Activated CD4-positive, alpha-beta T cell treated with anti-CD3 and anti-CD28 coated beads, Interleukin-2, amount 50 U/mL, for 4 hours (primary cell): ENCODE measurements at places on chromosomes 16 and 17.
A peak's percentile ranks its signal among the peaks of the same experiment; 100 is the strongest.

DNA sequence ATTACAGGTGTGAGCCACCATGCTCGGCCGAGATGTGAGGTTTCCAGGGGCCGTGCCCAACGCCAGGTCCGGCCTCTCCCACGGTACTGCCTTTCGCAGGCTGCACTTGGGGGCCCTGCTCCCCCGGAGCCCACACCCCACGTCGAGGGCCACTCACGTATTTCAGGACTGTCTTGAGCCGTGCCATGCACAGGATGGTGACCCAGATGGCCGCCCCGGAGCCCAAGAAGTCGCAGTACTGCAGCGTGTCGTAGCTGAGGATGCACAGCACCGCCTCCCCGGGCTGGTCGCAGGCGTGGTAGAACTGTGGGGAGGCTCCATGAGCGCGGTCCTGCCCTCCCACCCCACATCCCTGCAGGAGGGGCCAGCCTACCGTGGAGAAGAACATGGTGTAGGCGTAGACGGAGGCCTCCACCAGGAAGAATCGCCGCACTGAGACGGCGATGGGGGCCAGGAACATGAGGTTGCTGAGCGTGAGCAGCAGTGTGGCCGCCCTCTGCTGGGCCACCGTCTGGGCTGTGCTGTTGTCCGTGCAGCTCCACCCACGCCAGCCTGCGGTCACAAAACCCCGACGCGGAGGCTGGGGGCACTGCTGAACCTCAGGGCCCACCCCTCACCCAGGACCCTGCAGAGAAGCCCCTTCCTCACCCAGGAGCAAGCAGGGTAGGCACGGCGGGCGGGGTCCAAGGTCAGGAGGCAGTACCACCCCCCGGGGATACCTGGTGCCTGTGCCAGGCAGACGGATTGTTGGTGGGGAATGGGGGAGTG, 3.7 kb upstream of the MRPL28 start:
- no peak for DNase-seq

GRCh38 chr17:34146440-34147043, 108.5 kb upstream of the CCL2 start:
- peak; percentile 15 for DNase-seq

DNA sequence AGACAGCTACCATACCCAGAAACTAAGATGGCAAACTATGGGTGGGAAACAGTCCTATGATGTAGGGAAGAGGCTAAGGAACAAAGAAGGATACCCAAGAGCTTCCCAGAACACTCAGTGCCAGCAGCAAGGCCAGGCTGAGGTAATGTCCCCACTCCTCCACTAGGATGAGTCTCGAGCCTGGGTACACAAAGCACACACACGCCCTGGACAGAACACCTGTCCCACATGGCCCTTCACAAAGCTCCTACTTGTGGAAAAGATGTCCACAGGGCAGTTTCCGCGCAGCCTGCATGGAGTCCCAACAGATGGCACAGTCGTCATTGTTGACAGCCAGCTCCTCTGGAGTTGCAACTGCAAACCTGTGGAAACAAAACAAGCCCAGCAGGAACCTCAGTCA, 23.9 kb downstream of the AMFR start:
- DNase-seq: no peak

- no peak for DNase-seq
Measured at GRCh38 chr17:70137451-70138230, 31.7 kb upstream of the KCNJ2 start.

- DNase-seq: no peak
Measured at GRCh38 chr16:67708368-67708771, 10.7 kb downstream of the GFOD2 start.

DNA sequence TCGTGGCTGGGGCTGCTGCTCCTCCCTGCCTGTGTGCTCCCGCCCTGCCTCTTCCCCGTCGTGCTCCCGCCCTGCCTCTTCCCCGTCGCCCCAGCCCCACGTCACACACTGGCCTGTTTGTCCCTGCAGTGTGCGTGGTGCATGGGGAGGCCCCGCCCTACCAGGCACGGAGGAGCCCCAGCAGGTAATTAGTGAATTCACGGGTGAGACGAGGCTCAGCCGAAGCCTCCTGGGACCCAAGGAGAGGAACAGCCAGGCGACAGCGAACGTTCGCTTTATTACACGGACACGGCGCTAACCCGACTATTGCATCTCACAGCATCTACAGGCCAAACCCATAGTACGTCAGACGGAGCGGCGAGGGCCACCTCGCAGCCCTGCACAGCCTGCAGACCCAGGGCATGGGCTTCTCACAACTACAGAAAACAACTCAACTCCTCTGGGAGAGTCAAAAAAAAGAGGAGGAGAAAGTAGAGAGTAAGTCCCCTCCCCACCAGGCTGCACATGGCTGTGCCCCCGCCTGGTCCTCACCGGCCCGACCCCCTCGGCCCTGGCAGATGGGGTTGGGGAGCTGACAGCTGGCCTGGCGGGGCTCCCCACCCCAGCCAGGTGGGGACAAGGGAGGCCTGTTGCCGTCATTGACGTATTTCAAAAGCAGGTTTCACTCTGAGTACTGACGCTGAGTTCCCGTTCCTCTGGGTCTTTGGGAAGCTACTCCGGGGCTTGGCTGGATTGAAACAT, 4.3 kb upstream of the PABPN1L start:
- DNase-seq: no peak

DNA sequence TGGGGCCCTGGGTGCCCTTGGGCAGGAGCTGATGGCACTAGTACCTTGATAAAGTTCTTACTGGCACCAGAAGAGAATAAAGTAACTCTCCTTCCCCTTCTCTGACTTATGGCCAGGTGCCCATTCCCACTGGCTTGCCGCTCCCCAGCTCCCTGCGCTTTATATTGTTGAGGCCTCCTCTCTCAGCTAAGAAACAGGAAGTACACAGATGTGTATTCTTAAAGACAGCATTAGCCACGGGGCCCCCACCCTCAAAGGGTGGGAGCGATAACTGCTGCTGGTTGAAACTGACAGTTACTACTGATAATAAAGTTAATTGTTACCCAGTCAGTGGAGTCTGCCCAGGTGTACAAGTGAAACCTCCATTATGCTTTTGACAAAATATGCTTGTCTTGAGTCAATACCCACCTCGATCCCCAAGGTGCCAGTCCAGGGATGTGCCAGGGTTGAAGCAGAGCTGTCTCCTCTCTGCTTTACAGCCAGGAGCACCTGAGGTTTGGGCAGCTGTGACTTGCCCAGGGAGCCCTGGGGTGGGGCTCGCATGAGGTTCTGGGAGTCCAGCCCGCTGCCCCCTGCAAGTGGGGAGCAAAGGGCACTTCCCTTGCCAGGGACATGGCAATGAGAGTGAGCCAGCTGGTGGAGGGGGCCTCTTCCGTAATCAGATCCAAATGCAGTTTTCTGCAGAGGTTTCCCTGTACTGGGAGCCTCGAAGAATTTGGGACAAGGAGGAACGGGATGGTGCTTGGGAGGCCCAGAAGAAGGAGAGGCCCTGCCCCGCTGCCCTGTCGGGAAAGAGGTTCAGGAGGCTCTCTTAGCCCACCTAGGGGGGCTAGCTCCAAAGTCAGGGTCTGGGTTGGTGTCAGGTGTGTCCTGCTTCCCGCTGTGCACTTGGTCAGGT, 5.4 kb upstream of the CLDN9 start:
- no peak for DNase-seq

DNA sequence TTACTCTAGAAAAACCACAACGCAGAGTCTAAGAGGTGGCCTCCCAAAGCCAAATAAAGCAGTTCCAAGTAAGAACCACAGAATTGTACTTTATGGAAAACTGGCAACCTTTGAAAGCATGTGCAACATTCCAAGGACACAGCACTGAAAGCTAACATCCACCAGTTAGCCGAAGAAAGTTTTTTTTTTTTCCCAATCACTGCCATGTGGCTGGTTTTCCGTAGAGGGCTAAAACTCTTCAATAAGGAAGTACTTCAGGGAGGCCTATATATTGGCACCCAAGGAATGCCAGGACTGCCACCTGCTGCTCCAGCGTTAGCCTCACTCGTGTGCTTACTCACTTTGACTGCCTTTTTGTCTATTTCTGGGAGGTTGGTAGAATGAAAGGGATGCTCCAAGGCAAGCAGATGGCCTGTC, 25.2 kb downstream of the CEP95 start:
- DNase-seq: no peak

DNA sequence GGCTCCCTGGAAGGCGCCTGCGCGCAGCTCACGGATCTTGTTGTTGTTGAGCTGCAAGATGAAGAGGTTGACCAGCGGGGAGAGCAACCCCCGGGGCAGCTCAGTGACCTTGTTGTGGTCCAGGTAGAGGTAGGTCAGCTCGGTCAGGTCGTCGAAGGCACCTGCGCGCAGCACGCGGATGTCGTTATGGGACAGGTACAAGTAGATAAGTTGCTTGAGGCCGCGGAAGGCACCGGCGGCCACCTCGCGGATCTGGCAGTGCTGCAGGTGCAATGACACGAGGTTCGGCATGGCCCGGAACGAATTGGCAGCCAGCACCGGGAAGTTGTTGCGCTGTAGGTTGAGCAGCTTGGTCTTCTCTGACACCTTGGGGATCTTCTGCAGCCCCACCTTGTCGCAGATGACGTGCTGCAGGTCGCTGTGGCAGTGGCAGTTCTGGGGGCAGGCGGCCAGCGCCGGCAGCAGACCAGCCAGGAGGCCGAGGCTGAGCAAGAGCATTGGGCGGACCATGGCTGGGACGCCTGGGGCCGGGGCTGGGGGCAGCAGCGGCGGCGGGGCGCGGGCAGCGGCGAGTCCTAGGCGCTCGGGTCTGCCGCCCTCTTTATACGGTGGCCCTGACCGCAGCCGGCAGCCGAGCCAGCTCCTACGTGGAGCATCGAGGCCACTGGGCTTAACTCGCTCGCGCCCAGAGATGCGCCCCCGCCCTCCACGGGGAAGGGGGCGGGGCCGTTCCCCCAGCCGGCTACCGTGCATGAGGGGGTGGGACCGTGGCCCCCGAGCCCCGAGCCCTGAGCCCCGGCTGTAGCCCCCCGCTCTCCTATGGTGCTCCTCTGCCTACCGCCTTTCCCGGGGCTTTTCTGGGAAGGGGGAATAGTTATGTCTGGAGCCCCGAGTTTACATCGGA, at the start of gene CHAD:
TSS of gene CHAD (minus strand) at position 577 of the 904 bp plus-strand sequence. CDS start at position 510, 67 bp downstream.
- DNase-seq: no peak

GRCh38 chr16:24298548-24299167, 42.5 kb downstream of the CACNG3 start:
- DNase-seq: no peak

DNA sequence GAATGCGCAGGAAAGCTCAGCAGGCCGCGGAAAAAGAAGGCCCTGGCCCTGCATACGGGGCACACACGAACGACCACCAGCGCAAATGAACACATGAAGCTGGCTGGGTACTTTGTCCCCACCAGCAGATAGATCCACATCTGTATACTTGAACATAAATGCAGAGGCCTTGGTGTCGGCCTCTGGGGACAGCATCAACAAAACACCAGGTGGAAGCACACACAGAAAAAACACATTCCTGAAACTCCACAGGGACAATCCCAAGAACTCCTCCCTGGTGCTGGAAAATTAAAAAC, 606 bp upstream of the ZBTB4 start:
- DNase-seq: no peak

DNA sequence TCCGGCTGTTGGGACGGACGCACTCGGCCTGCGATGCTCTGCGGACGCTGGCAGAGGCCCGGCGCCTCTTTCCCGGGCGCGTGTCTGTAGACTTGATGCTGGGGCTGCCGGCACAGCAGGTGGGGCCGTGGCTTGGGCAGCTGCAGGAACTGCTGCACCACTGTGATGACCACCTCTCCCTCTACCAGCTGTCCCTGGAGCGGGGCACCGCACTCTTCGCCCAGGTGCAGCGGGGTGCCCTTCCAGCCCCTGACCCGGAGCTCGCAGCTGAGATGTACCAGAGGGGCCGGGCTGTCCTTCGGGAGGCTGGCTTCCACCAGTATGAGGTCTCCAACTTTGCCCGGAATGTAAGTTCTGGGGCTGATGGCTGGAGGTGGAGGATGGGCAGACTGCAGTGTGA, 3.5 kb downstream of the RSAD1 start:
- no peak for DNase-seq

DNA sequence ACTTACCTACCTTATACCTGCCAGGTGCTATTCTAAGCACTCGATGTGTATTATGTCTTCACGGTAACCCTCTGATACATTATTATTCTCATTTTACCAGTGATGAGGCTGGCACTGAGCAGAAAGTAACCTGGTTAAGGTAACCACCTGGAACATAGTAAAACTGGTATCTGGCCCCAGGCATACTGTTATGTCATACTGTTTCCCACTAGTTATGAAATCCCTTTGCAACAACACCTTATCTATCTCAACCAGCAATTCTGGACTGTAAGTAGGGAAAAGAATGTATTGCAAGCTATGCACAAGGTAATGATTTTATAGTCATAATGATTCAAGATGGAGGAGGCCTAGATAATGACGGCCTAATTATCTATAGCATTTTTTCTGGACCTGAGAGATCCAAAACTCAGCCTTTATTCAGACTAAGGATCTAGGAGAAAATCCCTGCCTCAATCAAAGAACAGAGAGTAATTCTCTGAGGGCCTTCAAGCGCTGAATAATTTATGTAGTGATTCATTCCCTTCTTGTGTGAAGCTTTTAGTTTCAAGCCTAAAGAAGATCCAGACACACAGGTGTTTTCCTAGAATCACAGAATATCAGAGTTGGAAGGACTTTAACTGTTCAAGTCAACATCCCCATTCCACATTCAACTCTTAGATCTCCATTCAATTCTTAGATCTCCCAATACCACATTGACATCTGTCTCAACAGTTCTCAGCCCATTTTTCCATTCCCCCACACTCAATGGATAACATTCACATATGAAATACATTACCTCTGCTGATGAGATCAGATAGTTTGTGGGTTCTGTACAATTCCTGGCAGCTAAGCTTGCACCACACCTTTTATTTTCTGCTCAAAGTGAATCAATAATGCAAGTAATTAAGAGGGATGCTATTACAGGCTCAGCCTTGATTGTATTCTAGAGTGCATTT, 14.9 kb upstream of the MMD start:
- no peak for DNase-seq

DNA sequence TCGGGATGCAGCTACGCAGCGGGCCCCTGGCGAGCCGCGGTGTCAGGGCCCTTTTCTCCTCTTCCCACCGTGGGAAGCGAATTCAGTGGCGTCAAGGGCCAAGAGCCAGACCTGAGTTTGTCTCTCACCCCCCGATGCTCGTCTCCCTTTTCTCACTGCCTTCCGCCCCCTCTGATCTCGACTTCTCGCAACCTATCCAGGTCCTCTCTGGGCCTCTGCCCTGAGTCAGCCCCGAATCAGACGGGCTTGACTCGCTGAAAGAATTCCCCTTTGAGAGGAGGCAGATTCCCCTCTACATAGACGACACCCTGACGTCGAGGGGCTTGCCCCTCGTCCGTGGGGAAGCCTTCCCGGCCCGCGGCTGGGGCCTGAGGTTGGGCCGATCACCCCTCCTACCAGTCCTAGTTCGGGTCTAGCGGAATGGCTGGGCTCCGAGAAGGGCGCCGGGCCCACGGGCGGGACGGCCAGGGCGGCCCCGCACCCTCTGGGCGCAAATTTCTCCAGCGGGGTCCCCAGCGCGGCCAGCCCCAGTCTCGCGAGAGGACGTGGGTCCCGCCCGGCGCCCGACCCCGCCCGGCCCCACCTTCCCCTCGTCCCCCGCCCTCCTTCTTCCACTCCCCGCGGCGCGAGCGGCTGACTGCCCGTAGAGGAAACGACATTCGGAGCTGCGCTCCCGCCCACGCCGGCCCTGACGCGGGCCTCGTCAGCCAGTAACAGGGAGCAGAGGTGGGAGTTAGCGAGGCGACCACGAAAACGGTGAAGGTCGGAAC, at the start of gene GGNBP2:
TSS of gene GGNBP2 (plus strand) at position 613 of the 770 bp plus-strand sequence. CDS start 806 bp downstream, outside the sequence.
- peak; percentile 95 for DNase-seq
